WTC11 (cell line): ENCODE measurements at places on chromosomes 6 and 20. TPM values are rescaled to one million over a fixed set of nuclear protein-coding genes. Genes with fewer than 3 reads are reported as not detected.

- peaks cover 20% of the 10 kb centered on the region for H3K36me3 ChIP-seq
- peak overlapping the region; percentile 100 for H3K27ac ChIP-seq
- H3K27me3 ChIP-seq: no peaks in the 10 kb centered on the region
- DNase-seq: no peak
These were observed 61.1 kb downstream of the FAM217A start for GRCh38 chr6:4017834-4018170.

- peak overlapping the region; percentile 33; the same call in 1 of the 2 replicates for H3K4me3 ChIP-seq
- peaks cover 76% of the 10 kb centered on the region for H3K4me1 ChIP-seq
- no peaks in the 10 kb centered on the region; the same call in 1 of the 2 replicates for H3K27me3 ChIP-seq
- peaks cover 13% of the 10 kb centered on the region for H3K36me3 ChIP-seq
- DNase-seq: no peak
These were observed 4.2 kb downstream of the C6orf132 start for GRCh38 chr6:42138190-42138589.

DNA sequence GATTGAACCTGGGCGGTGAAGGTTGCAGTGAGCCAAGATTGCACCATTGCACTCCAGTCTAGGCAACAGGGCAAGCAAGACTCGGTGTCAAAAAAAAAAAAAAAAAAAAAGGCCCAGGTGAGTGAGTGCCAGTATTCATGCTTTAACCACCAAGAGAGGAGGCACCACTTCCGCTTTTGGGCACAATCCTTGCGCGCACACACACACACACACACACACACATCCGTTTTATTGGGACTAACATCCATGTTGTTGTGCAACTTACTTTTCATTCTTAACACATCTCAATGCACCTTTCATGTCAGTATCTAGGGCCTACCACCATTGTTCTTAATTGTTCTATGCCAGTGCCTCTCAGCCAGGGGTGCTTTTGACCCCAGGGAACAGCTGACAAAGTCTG lies 263.0 kb downstream of the CDC5L start:
- no peak for DNase-seq
- peaks cover 22% of the 10 kb centered on the region for H3K4me1 ChIP-seq
- no peaks in the 10 kb centered on the region for H3K36me3 ChIP-seq
- H3K27ac ChIP-seq: no peak overlapping the region
- no peak overlapping the region for H3K4me3 ChIP-seq

Gene SLC17A1
- total RNA-seq: not detected in 3 replicates

- no peaks in the 10 kb centered on the region for H3K27me3 ChIP-seq
- H3K4me3 ChIP-seq: no peak overlapping the region
- no peak for DNase-seq
- peaks cover 7% of the 10 kb centered on the region; the same call in 1 of the 2 replicates for H3K36me3 ChIP-seq
- H3K27ac ChIP-seq: no peak overlapping the region
These were observed 135.7 kb downstream of the ATXN1 start for GRCh38 chr6:16625291-16626265.

Gene NHLRC1
- total RNA-seq: 1.0 to 1.4 TPM (median 1.2 TPM) in 3 replicates

DNA sequence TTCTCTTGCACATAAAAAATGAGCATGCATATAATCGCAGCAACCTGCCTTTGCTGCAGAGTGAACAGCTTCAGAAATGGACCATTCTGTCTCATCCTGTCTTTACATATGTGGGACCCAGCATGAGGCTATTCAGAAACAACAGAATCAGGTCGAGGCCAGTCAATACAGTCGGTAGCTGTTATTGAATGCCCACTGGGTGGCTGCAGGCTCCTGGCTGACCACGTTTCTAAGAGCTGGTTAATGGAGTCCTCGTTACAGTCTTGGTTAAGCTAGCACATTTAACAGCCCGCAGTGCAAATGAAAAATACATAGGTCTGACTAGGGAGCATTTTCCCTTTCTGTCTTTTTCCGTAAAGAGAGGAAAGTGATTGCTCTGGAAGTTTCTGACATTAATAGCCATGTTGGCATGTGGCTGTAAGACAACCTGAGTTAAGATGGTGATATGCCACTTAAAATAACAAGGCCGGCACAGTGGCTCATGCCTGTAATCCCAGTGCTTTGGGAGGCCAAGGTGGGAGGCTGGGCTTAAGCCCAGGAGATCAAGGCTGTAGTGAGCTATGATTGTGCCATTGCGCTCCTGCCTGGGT lies 75.0 kb downstream of the SHLD1 start:
- no peak overlapping the region for H3K4me3 ChIP-seq
- H3K4me1 ChIP-seq: peaks cover 41% of the 10 kb centered on the region
- no peaks in the 10 kb centered on the region for H3K27me3 ChIP-seq
- H3K27ac ChIP-seq: no peak overlapping the region

DNA sequence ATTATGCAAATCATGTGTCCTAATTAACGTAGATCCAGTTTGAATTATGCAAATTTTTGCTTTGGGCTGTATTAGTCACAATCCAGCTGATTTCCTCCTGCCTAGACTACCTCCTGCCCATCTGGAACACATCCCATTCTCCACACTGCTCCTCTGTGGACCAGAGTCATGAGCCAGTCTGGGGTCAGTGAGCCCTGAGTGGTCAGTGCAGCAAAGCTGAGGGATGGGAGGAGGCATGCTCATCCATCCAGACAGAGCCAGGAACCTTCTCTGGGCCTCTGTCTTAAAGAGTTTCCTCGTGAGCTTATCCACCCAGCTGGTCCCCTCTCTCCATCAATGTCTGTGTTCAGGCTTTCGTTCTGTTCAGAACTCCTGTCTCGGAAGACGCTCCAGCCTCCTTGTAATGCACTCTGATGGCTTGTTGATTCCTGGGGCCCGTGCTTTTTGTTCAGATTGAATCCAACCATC lies 747.8 kb downstream of the PTPRT start:
- DNase-seq: no peak
- H3K27ac ChIP-seq: no peak overlapping the region
- no peaks in the 10 kb centered on the region; the same call in 1 of the 2 replicates for H3K27me3 ChIP-seq
- peaks cover 9% of the 10 kb centered on the region for H3K4me1 ChIP-seq

Gene SAYSD1
- total RNA-seq: 6.9 to 7.7 TPM (median 7.4 TPM) in 3 replicates

- H3K4me1 ChIP-seq: peaks cover 24% of the 10 kb centered on the region
- H3K27me3 ChIP-seq: no peaks in the 10 kb centered on the region
- peaks cover 60% of the 10 kb centered on the region for H3K36me3 ChIP-seq
- H3K27ac ChIP-seq: peak overlapping the region; percentile 90
- DNase-seq: no peak
These were observed 1.3 kb downstream of the NOP56 start for GRCh38 chr20:2653556-2654383.

DNA sequence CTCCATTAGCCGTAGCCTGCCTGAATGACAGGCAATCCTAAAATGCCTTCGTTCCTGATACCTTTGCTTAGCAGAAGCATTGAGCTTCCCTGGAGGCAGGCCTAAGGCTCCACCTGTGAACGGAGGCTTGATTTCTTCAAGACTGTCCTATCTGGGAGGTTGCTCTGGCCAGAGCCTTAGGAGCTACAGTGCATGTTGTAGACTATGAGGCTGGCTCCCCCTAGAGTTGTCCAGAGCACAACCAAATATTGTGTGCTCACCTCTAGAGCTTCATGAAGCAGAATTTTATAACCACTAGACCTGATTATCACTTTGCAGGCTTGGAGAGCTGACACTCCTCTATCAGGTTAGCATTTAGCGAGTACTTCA lies 217.8 kb downstream of the MAFB start:
- DNase-seq: peak; percentile 47
- peaks cover 3% of the 10 kb centered on the region; the same call in 1 of the 2 replicates for H3K27me3 ChIP-seq
- H3K27ac ChIP-seq: no peak overlapping the region; the same call in 1 of the 2 replicates
- H3K4me3 ChIP-seq: no peak overlapping the region
- peaks cover 25% of the 10 kb centered on the region for H3K4me1 ChIP-seq

DNA sequence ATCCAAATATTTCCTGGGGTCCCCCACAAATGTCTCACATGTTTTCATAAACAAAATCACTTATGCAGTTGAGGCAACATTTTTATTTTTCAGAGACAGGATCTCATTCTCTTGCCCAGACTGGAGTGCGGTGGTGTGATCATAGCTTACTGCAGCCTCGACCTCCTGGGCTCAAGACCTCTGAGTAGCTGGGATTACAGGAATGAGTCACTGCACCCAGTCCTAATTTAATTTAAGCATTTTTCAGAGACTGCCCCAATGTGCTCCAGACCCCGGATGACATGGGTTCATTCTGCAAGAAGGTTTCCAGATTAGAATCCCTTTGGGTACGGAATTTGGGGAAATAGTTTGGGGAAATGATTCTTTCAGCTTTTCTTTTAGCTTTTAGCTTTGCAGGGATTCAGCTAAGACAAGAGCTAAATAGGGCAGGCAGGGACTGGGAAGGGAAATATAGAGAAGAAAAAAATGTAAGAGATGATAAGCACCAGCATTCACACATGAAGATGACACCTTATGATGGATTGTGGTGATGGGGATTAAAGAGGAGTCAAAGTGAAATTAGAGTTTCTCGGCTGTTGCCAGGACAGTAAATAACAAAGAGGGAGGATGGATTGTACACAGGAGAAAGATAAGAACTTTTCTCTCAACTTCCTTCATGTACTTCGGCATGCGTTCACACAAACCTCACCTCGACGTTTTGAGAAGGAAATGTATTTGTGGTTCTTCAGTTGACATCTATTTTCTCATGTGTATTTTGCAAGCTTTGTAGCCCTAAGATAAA lies 169.4 kb upstream of the TAB2 start:
- no peak for DNase-seq
- no peaks in the 10 kb centered on the region for H3K4me1 ChIP-seq
- H3K27ac ChIP-seq: no peak overlapping the region
- no peaks in the 10 kb centered on the region for H3K36me3 ChIP-seq
- H3K4me3 ChIP-seq: no peak overlapping the region

DNA sequence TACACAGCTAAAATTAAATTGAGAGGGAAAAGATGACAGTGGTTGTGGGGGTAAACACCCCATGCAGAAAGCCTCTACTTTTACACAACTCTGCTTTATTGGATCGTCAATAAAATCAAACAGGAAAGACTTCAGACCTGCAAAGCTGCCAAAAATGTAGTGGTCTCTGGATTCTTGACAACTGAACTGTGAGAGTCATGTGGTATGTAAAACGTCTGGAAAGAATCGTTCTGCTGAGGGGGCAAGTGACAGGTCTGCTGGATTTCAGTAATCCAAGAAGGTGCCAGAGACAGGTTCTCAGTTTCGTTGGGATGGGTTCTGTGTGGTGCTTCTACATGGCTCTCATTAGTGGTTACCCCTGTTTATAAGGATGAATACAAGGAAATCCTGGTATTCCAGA lies 63.3 kb downstream of the TSPYL4 start:
- no peak for DNase-seq
- H3K36me3 ChIP-seq: no peaks in the 10 kb centered on the region
- no peaks in the 10 kb centered on the region for H3K27me3 ChIP-seq

DNA sequence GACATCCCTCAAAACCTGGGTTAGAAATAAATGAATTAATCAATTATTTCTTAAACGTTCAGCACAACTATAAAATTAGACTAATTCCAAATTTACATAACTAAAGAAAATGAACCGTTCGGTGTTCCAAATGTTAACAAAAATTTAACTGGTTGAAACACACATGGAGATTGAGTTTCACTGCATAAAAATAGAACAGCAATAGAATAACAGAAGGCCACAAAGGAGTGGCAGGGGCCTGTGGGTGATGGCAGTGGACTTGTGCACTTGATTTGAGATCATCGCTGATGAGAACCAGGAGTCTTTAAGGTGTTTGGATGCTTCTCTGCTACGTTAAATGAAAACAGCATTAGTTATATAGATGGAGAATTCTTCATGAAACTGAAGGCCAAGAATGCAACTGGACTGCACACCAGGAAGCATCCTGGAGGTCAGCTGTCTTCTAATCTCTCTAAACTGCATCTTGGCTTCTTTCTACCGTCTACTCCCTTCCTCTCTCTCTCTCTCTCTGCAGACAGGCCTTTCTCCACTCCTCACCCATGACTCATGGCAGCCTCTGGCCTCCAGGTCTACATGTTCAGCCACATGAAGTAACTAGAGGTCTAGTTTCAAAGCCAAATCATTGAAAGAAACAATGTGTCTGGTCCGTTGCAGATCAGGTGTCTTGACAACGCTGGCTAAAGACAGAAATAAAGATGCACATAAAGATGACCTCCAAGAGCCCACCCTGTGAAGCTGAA lies 111.3 kb downstream of the SIM1 start:
- peaks cover 49% of the 10 kb centered on the region for H3K4me1 ChIP-seq
- H3K4me3 ChIP-seq: peak overlapping the region; percentile 46; the same call in 1 of the 2 replicates
- peaks cover 15% of the 10 kb centered on the region for H3K36me3 ChIP-seq
- no peak overlapping the region for H3K27ac ChIP-seq
- H3K27me3 ChIP-seq: no peaks in the 10 kb centered on the region
- DNase-seq: no peak

DNA sequence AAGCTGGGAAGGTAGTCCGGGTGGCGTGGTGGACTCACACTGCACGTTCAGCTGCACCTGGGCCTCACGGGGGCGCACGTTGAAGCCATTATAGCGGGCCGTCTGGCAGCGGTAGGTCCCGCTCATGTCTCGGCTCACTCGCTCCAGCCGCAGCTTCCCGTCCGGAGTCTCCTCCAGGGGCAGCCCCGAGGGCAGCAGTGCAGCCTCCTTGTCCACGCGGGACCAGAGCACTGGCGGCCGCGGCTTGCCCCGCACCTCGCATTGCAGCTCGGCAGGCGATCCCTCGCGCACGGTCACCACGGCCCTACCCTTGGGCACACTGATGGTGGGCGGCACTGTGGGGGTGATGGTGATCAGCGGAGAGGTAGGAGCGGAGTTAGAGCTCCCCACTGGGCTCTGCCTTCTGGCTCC lies 47.6 kb downstream of the MDGA1 start:
- peak overlapping the region; percentile 58 for H3K4me3 ChIP-seq
- peaks cover 72% of the 10 kb centered on the region for H3K27me3 ChIP-seq
- H3K4me1 ChIP-seq: peaks cover 18% of the 10 kb centered on the region
- no peak overlapping the region for H3K27ac ChIP-seq
- H3K36me3 ChIP-seq: no peaks in the 10 kb centered on the region
- DNase-seq: peak; percentile 82

Gene HDGFL1
- not detected in 3 replicates for total RNA-seq

GRCh38 chr20:23151008-23151703 lies 65.0 kb upstream of the CD93 start:
- no peaks in the 10 kb centered on the region for H3K36me3 ChIP-seq
- no peak overlapping the region for H3K4me3 ChIP-seq
- peaks cover 19% of the 10 kb centered on the region for H3K4me1 ChIP-seq
